ENCODE measurements at places on chromosomes 6 and 20. TPM values are rescaled to one million over a fixed set of nuclear protein-coding genes. Genes with fewer than 3 reads are reported as not detected.

The FIG4 gene
- polyA plus RNA-seq, result 7.0 TPM

The COL11A2 gene
- polyA plus RNA-seq, result 2.6 TPM

The RHAG gene
- 0.04 TPM for polyA plus RNA-seq

The PRSS35 gene
- polyA plus RNA-seq, result 0.29 TPM

The C20orf144 gene
- 0.05 TPM for polyA plus RNA-seq

The NCOA7 gene
- 46.3 TPM for polyA plus RNA-seq

The MEI4 gene
- polyA plus RNA-seq, result not detected

The AARS2 gene
- 4.9 TPM for polyA plus RNA-seq

The KHDC1 gene
- polyA plus RNA-seq, result 0.88 TPM

The SPAG4 gene
- polyA plus RNA-seq, result 45.5 TPM

Measured in adipose tissue (tissue), 3 donors.